ENCODE measurements at places on chromosomes 1 and 21. TPM values are rescaled to one million over a fixed set of nuclear protein-coding genes. Genes with fewer than 3 reads are reported as not detected.

- no peak for DNase-seq
Measured at GRCh38 chr21:34983680-34984086, 65.4 kb downstream of the RUNX1 start.

DNA sequence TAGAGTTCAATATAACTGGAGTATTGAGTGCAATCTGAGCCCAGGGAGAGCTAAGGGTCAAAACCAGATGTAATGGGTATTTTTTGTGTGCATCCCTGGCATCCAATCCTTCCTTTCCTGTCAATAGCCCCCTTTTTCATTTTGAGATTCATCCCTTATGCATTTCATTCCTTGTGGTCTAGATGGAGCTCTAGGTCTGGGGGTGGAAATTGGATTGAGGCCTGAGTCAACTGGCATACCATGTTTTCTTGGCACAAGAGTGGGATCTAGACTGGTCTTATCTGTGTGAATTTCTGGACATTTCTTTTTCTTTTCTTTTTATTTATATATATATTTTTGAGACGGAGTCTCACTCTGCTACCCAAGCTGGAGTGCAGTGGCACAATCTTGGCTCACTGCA, 67.3 kb upstream of the RAB3GAP2 start:
- no peak for DNase-seq

GRCh38 chr1:236853921-236854604, 59.0 kb downstream of the MTR start:
- DNase-seq = no peak

GRCh38 chr1:110310300-110310699, 28.9 kb upstream of the RBM15 start:
- no peak for DNase-seq

- no peak for DNase-seq
Measured at GRCh38 chr1:11685210-11685752, 4.3 kb upstream of the MAD2L2 start.

Gene GSTM1
- total RNA-seq = 30.6 TPM

Gene OR6K3
- total RNA-seq = not detected
